ENCODE measurements at places on chromosomes 12 and 14.

GRCh38 chr14:71243697-71244096 is 336.4 kb downstream of the PCNX1 start:
- H3K27ac ChIP-seq, result no peak overlapping the region
- no peaks in the 10 kb centered on the region for H3K36me3 ChIP-seq
- no peak for DNase-seq
- no peaks in the 10 kb centered on the region for H3K27me3 ChIP-seq
- H3K4me1 ChIP-seq, result peaks cover 5% of the 10 kb centered on the region
- no peak overlapping the region for H3K4me3 ChIP-seq

- DNase-seq, result no peak
- H3K4me1 ChIP-seq, result peaks cover 4% of the 10 kb centered on the region
- no peaks in the 10 kb centered on the region for H3K36me3 ChIP-seq
- no peak overlapping the region for H3K4me3 ChIP-seq
- no peaks in the 10 kb centered on the region for H3K27me3 ChIP-seq
- no peak overlapping the region for H3K27ac ChIP-seq
These were observed 16.7 kb downstream of the COL2A1 start for GRCh38 chr12:47987411-47988072.

- H3K27me3 ChIP-seq, result no peaks in the 10 kb centered on the region
- H3K27ac ChIP-seq, result no peak overlapping the region
- peaks cover 6% of the 10 kb centered on the region for H3K4me1 ChIP-seq
- no peak for DNase-seq
- no peak overlapping the region for H3K4me3 ChIP-seq
These were observed 227.1 kb downstream of the C12orf50 start for GRCh38 chr12:87801860-87802720.

DNA sequence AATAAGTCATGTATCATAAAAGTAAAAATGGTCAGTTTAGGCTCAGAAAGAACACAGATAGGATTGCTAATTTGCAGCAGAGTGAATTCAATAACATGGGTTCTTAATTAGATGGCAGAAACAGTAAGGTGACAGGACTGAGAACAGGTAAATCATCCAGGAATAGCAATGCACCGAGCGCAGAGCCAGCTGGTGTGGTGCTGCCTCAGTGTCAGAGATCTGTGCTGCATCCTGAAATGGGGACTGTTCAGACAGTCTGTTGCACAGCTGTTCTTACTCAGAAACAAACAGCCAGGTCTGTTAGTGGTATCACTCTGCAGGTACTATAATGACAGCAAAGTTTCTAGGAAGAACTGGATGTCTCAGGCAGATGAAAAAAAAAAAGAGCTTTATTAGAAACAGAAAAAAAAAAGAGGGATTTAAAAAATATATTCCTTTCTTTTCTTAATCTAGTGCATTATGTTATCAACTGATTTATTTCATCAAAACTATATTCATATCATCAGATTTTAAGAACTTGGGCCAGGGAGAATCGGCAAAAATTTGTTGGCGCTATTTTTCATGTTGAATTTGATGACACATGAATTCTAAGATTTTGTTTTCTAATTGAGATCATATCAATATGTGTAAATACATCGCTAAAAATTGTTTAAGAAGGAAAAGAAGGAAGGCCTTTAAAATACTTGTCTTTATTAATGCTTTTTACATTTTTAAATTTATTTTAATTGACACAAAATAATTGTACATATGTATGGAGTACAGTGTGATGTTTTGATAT is 501.8 kb downstream of the PRKD1 start:
- DNase-seq, result no peak
- H3K27ac ChIP-seq, result no peak overlapping the region
- H3K27me3 ChIP-seq, result no peaks in the 10 kb centered on the region

DNA sequence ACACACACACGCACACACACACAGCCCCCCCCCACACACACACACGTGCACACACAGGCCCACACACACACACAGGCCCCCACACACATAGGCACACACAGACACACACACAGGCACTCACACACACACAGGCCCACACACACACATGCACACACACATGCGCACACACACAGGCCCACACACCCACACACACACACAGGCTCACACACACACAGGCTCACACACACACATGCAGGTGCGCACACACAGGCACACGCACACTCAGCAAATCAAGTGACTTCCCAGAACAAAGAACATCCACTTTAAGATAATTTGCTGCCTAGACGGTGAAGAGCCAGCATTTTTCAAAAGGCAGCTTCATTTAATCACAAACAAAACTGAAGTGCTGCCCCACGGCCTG is 78.5 kb upstream of the FBRSL1 start:
- H3K27ac ChIP-seq, result no peak overlapping the region
- no peaks in the 10 kb centered on the region for H3K36me3 ChIP-seq
- no peak for DNase-seq
- H3K4me1 ChIP-seq, result no peaks in the 10 kb centered on the region
- no peaks in the 10 kb centered on the region for H3K27me3 ChIP-seq
